ENCODE measurements at places on chromosomes 4 and X. TPM values are rescaled to one million over a fixed set of nuclear protein-coding genes. Genes with fewer than 3 reads are reported as not detected.

DNA sequence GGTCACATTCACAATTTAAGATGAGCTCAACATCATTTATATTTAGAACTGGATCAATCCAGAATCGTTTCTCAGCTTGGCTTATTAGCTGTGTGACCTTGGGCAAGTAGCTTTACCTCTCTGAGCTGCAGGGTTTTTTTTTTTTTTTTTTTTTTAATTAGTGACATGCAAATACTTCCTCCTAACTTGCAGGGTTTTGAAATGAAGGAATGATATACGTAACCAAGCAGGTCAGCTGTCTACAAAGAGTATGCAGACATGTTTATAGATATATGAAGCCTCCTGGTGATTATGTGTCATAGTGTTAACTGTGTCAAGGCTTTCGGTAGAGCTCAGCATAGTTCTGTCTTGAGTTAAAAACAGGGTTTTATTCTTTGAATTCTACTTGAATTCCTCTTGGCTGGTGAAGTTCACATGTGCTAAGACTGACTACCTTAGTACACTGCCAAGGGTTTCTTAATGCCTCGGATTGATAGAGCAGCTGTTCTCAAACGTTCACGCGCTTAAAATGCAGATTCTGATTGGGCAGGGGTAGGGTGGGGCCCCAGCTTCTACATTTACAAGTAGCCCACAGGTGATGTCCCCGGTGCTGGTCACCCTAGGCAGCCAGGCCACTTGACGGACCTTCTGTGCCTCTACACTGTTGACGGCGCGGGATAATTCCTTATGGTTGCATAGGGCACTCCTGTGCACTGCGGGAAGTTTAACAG lies 654 bp upstream of the STS start:
- peak; percentile 33 for DNase-seq

DNA sequence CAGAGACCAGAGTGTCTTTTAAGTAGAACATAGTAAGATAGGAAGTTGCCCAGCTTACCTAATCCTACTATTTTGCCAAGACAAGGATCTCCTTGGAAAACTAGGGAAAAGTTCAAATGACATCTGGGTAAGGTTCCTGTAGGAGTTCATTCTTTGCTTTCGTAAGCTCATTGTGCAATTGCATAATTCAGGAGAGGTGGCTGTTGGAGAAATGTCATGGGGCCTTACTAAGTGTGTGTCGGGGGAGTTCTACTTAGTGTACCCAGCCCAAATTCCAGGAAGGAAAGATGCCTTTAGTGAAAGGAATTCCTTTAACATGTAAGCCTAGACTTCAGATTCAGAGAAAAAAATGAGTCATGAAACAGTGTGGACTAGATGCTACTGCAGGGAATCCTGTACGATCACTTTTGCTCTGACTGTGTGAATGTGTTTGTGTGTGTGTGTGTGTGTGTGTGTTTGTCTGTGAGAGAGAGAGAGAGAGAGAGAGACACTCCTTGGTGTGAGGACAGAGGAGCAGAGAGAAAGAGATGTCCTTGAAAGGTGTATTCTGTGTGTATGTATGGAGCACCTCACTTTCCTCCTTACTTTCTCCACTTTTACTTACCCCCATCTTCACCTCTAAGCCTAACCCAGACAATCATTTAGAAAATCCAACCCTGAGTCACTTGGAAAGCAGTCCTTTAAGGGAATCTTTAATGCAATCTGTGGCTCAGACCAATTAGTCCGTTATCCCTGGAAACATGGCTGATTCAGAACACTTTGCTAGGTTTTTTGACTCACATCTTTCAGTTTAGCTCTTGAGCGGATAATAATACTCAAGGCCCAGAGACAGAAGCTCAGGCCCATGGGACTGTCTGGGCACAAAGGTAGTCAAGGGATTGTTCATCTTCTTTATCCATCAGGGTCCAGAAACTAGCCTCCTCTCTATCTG lies 114.5 kb upstream of the ACSL4 start:
- no peak for DNase-seq

GC gene
- total RNA-seq, result not detected

DNA sequence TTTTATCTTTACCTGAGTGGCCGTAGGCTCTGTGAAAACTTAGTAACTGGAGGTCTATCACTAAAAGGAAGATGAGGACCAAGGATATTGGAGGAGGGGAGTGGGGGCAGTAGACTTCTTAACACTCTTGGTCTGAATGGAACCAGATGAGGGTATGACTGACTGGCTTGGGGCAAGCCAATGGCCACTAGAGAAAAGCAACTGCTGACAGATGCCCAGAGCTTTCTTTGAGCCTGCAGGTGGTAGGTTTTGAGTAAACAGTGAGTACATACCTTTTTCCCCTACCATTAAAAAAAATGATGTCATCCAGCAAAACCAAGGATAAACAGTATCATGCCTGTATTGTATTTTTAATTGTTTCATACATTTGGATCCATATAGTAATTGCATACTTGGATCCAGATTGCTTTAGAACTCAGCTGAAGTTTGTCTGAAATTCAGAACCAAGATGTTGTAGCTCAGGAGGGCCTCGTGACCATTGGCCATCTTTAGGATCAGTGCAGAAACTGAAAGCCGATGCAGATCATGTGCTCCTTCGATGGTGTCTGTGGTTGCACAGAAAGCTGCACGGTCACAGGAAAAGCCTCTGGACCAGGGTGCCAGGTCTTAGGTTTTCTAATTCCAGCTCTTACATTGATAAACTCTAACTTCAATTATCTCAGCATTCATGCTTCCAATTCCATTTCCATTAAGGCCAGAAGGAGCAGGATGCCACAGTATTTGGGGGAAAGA lies 131.0 kb downstream of the PDGFRA start:
- no peak for DNase-seq

- no peak for DNase-seq
These were observed 39.6 kb downstream of the FGFBP1 start for GRCh38 chr4:15898902-15899301.

GRCh38 chr4:80336582-80336981 lies 1.1 kb downstream of the CFAP299 start:
- no peak for DNase-seq

YY2 gene
- 0.78 TPM for total RNA-seq

GRCh38 chr4:61202638-61203435 lies 2.7 kb downstream of the ADGRL3 start:
- DNase-seq, result no peak

DNA sequence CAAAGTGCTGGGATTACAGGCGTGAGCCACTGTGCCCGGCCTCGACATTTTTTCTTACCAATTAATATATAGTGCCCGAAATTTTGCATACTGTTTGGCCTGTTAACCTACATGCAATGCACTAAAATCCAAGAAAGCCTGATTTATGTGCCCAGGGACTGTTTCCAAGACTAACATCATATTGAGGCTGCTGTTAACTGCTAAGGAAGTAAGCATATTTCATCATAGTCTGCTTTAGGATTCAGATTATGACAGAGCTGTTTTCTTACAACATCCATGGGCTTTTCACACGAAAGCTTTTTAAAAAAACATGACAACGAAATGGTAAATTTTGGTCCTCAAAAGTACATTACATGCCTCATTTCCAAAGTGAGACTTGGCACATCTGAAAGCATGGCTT lies 84.4 kb downstream of the STOX2 start:
- no peak for DNase-seq

DNA sequence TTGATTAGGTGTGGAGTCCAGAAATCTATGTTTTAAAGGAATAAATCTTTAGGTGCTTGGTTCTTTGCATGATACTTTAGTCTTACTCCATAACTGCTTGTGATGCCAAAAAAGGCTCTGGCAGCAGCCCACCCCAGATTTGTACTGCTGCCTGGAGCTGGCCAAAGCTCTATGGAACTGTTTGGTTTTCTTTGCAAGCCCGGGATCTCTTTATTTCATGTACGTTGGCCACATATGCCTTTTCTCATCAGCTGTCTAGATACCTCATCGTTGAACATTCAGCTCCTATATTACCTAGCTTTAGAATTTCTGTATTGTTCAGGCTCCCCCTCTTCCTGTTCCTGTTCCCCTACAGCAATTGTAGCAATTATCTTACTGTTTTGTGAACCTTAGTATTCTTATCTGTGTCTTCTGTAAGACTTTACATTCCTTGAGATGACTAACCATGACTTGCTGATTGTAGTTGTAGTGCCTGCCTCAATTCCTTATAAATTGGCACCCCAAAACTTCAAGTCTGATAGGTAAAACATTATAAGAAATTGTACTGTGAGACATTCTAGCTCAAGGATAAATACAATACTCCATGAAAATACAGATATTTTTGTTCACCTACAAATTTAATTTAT lies 199.4 kb upstream of the GPRIN3 start:
- no peak for DNase-seq

DNA sequence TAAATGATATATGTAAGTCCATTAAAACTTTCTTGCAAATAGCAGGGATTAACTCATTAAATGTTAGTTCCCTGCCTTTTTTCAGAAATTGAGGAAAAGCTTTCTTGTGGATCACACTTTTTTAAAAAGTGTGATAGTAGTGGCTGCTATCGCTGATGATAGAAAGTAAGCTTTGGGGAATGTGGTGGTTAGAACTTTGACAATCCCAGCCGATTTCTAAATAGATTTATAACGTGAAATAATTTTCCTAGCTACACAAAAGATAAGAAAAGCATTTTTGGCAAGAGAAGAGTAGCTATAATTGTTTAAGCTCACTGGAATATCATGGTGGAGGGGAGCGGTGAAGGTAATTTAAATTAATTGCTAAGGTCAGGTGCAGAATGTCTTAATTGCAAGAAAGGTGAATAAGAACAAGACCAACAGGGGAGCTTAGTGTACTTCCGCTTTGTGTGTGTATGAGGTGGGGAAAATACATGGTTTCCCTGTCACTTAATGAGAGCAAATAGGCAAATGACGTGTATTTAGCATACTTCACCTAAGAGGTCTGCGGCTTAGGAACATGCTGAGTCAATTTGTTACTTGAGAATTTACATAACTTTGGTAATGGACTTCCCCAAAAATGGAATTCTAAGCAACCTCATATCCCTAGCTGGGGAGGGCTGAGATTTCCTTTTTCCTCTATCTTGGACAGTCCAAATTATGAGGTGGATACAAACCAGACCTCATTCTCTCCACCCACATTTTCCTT lies 11.7 kb upstream of the IL21 start:
- DNase-seq, result no peak

- no peak for DNase-seq
These were observed 96.6 kb downstream of the STPG2 start for GRCh38 chr4:98046665-98047064.

- DNase-seq, result no peak
These were observed 60.5 kb downstream of the NDNF start for GRCh38 chr4:121011780-121012340.

NKX3-2 gene
- total RNA-seq, result not detected

GRCh38 chr4:9954468-9954867 lies 66.8 kb downstream of the SLC2A9 start:
- no peak for DNase-seq

GRCh38 chr4:3352941-3353594 lies 60.2 kb downstream of the RGS12 start:
- no peak for DNase-seq

G6PD gene
- 65.8 TPM for total RNA-seq

- no peak for DNase-seq
These were observed 77.8 kb downstream of the RS1 start for GRCh38 chrX:18594079-18594478.

DNA sequence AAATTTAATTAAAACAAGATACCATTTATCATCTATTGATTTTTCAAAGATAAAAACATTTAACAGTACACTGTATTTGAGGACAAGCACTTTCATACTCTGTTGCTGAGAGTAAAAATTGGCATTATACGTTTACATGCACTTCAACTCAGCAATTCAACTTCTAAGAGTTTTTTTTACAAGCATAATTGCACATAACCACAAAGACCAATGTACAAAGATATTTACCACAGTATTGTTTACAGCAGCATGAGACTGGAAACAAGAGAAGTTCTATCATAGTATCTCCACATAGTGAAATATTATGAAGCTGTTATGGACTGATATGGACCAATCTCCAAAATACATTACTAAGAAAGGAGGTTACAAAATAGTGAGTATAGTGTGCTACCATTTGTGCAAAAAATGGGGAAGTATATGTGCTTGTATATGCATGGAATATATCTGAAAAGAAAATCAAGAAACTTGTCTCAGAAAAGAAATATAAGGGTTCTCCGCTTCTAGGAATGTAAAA lies 10.9 kb downstream of the GAB3 start:
- DNase-seq, result no peak

DNA sequence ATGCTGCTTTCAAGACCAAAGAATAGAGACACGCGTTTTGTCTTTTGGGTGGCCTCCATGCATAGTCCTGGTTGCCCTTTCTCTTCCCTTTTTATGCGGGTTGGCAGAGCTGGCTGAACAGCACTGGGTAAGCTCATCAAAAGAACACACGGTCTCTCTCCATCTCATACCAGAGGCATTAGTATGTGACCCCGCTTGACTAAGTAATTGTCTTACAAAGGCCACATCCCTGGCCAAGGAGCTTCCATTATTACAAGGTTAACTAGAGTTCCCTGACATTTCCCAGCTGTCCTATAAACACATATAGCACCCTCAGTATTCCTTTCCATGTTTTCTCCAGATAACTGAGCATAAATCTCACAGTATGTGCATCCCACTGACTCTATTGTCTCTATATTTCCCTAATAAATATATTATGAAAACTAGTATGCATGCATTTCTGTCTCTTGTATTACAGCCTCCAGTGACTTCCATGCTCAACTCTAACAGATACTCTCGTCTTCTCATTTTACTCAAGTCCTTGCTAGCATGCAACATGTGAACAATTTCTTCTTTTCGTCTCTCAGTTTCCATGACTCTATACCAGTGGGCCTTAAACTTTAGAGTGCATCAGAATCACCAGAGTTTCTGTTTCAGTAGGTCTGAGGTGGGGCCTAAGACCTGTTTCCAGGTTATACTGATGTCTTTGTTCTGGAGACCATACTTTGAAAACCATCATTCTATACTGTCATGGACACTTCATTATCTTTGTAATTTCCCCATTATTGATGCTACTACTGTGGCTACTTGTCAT lies 247.7 kb upstream of the ARSJ start:
- DNase-seq, result no peak

- no peak for DNase-seq
These were observed 1.5 kb downstream of the LRPAP1 start for GRCh38 chr4:3530663-3531254.

POU3F4 gene
- not detected for total RNA-seq

DNA sequence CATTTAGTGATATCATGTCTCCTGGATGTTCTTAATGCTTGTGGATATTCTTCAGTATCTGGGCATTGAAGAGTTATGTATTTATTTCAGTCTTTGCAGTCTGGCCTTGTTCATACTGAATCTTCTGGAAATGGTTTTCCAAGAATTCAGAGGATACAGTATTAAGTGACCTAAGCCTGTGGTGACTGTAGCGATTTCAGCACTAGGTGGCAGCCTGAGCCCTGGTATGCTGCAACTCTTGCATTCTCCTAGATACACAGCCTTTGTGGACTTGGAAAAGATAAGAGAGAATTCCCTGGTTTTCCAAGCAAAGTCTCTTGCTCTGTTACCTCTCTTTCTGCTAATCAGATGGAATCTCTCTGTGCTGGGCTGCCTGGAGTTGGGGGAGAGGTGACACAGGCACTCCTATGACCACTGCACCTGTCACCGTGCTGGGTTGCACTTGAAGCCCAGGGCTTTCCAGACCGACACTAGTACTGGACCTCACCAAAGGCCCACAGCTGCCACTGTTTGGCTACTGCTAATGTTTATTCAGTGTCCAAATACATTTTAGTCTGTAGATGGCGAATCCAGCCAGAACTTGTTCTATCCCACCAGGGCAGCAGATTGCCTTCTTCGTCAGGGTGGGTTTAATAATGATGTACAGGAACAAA lies 19.3 kb upstream of the SPIN2A start:
- DNase-seq, result no peak

NPY2R gene
- total RNA-seq, result not detected
